ENCODE measurements at places on chromosomes 7 and 10.

- DNase-seq, result no peak
Observed at GRCh38 chr7:73359746-73360375, 31.9 kb downstream of the FKBP6 start.

GRCh38 chr10:121886997-121887622, 40.7 kb downstream of the ATE1 start:
- peak; percentile 32 for DNase-seq

GRCh38 chr10:78520737-78521430, 487.2 kb downstream of the RPS24 start:
- no peak for DNase-seq

DNA sequence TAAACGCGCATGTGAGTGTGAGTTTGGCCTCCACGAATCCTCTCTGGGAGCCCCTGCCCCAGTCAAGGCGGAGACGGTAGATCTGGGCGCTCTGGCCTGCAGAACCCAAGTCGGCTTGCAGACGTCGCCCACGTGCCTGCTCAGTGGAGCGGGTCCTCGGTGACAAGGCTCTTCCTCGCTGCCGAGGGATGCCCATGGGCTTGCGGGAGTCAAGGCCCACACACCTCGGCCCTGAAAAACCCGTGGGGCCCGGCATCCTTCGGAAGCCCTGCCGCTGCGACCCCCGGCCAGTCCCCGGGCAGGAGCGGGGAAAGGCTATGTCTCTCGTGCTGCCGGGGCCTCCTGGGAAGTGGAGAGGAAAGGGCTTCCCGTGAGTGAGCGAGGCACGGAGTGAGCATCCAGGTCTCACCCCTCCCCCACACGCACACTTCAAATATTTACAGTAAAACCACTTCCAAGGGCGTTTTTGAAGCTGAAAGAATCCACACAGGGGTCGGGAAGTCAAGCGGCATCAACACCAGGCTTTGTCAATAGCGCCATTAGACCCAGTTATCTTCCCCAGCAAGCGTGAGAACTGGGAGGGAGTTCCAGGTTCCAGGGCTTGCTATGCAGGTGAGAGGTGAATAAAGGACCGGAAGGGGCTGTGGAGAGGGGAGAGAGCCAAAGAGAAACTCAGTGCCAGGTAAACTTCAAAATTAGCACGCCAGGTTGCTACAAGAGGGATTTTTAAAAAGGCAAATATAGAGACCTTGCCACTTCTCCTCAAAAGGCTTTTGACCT, 1.1 kb upstream of the MNX1 start:
- DNase-seq, result no peak

DNA sequence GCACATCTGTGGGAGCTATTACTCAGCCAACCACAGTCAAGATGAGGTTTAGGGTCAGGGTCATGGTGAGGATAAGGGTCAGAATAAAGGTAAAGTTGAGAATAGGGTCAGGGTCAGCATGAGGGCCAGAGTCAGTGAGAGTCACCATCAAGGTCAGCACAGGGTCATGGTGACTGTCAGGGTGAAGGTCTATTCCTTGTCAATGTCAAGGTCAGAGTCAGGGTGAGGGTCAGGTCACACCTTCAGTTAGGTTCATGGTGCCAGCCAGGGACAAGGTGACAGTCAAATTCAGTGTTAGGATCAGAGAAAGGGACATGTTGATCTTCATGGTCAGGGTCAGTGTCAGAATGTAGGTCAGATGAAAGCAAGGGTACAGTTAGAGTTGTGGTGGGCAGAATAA, 14.1 kb downstream of the MRPS24 start:
- no peak for DNase-seq

DNA sequence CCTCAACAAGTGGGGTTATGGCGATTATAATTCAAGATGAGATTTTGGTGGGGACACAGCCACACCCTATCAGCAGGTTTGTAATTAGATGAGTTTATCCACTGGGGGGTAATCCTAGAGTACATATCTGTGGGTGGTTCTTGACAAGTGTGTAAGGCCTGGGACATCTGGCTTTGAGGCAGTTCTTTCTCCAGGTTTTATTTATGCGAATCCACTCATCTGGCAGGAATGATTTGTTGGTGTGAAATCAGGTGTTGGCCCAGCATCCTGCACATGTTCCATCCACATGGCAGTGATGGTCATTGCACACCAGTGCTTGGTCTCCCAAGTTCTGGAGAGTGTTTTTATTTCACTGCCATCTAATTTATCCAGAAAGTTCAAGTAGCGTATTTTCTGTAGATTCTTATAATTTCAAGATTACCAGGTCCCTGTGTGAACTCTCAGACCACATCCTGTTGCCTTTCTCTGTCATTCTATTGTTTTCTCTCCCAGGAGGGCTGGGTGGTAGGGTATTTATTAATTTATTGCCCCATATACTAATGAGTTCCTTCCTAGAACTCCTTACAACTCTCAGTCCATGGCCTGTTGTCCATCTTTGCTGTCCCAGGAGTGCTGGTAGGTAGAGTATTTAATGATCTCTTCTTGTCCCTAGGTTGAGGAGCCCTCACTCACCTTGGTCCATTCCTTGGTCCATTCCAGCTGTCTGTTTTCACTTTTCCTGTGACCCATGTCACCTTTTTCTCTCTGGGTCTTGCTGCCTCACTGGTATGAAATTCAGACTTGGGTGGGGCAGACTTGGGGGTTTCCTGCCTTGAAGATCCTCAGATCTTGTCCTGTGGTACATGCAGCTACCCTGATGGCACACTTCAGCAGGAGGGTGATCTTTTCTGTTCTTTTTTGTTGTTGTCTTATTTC, 10.4 kb downstream of the RALA start:
- no peak for DNase-seq

GRCh38 chr10:75944061-75944460, 512.6 kb downstream of the LRMDA start:
- no peak for DNase-seq

DNA sequence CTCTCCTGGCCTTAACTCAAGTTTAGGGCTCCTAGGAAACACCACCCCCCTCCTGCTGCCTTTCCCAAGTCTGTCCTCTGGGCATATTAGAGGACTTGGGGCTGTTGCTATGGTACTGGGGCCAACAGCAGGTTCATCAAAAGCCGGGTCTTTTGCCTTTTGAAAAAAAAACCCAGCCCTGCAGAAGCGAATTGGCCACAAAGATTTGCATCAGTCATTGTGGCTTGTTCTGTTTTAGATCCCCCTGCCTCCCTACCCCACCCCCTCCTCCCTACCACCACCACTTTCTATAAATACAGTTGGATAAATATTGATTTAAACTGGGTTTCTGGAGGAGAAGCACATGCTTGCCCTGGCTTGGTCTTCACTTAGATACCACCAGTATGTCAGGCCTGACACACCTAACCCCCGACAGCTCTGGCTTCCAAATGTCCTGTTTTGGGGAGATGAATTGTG, 7.0 kb downstream of the MXI1 start:
- DNase-seq, result no peak

DNA sequence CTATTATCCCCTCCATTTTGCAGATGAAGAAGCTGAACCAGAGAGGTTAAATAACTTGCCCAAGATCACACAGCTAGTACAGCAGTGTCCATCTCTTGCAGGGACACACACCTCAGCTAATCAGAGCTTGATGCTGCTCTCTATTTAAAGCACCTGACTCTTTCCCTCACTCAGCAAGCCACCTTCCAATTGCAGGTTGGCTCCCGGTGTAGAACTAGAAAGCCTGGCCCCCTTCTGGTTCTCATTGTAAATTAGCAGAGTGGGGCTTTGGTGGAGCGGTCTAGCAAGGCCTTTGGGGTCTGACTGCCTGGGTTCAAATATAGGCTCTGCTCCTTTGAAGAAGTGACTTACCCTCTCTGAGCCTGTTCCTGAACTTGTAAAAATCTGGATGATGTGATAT, 176.4 kb downstream of the NEURL1 start:
- no peak for DNase-seq

DNA sequence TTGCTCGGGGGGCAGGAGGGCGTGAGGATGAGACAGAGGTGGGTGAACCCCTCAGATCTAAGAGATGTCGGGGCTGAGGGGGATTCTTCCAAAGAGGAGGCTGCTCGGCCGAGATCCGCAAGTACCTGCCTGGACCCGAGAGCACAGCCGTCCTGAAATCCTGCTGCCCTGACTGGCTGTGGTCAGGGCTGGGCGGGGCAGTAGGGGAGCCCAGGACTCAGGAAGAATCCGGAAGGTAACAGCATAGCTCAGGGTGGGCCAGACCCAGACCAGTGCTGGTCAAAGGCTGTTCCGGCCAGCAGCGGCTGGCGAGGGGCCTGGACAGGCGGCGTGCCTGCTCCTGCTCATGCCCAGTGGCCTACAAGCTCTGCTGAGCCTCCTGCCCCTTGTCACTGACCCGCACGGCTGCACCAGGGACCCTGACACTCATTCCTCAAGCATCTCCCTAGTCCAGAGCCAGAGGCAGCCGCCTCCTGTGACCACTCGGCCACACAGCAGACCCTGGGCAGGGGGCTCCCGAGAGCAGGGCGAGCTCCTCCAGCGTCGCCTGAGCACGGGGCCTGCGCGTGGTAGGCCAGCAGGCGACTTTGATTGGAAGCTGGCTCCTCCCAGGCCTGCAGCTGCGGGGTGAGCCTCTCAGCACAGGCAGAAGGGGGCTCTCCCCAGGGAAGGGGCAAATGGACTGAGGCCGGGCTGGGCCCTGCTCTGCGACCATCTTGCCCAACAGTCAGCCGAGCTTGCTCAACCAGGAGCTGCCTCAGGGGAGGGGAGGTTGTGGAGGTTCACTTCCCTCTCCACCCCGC, 3.1 kb upstream of the ADAP1 start:
- no peak for DNase-seq

DNA sequence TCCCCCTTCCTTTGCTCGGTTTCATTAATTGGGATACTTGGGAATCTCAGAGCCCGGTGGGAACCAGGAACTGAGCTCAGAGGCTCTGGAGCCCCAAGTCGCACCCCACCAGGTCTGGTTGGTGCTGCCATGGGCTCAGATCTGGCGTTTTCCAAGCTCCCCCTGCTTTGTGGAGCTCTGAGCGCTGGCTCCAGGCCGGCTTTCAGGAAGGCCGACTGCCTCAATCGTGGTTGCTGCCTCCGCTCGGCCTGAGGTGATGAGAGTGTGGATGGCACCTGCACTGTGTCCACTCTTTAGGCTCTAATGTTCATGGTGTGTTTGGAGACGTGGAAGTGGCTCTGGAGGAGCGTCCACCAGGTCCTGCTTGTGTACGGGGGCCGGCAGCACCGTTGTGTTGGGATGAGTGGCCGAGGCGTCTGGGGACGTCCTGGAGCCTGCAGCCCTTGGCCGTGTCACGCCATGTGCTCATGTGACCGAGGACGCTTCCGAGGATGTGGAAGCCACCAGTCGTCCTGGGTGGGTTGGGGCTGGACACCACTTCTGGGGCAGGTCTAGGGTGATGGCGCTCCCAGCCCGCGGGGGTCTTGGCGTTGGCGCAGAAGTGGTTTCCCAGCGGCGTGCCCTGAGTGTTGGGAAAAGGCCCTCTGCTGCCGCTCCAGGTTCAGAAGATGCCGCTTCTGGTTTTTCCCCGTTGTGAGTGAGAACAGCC, 8.2 kb downstream of the INPP5A start:
- DNase-seq, result no peak

DNA sequence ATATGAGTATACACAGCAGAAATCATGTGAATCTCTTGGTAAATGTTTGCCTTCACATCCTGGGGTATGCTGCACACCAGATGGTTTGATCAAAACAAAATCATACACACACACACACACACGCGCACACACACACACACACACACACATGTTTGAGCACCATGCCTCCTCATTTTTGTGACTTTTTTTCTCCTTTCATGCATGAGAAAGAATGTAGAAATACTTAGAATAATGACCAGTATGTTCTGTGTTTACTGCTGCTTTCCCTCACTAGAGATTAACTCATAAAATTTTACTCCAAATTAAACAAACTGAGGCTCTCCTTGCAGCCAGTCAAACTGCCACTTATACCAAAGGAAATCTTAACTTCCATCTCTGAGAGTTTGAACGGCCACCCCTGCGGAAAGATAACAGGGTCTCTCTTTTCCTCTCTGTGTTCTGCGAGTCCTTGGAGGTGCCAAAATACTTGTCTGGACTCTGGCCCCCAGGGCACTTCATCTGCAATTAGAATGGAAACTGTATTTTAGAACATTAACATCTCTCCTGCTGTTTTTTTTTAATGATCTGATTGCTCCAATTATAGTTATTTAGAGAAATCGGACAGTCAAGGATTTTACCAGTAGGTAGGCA, 320.8 kb upstream of the NFE2L3 start:
- no peak for DNase-seq

DNA sequence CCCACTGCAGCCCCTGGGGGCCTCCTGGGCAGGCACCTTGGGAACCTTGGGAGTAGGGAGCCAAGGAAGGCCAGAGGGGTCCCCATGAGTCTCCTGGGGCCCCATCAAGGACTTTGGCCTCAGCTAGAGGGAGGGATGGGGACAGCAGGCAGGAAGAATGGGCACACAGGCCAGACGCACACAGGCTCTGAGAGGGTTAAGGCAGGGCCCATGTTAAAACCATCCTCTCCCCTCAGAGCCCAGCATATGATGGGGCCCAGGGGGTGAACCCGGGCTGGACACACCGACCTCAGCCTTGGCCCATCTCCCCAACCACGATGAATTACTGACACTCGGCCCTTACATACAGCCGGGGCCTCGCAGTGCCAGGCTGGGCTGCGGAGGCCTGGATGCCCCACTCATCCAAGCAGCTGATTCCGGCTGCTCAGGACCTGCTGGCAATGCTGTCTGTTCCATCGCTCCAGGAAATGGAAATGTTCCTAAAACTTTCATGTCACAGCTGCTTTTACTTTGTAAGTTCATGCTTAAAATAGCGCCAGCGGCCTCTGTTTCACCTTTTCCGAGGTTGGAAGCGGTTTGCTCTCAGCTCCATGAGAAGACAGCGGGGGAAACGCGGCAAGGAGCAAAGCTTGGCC, 17.3 kb upstream of the INPP5A start:
- DNase-seq, result peak; percentile 23

- DNase-seq, result no peak
Observed at GRCh38 chr7:18419456-18419855, 76.1 kb upstream of the HDAC9 start.

- DNase-seq, result no peak
Observed at GRCh38 chr7:120714945-120715344, 143.0 kb downstream of the TSPAN12 start.

GRCh38 chr10:19788075-19788686, 28.1 kb upstream of the PLXDC2 start:
- no peak for DNase-seq

DNA sequence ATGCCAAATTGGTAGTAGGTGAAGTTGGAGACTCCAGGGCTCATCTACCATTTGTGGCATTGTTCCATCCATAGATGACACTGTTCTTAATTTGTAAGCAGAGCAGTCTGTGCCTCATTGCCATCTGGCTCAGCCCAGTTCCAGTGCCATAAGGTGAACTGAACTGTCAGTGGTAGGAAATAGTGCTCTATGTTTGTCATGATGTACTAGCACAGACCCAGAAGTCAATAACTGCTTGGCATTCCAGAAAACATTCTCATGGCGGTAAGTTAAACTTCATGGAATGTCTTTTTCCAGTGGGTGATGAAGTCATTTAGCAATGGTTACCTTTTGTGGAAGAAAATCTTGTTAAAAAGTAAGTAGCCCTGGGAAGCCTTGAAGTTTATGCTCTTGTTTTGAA, 302.7 kb downstream of the SUGCT start:
- DNase-seq, result no peak

All from activated CD4-positive, CD25-positive, alpha-beta regulatory T cell treated with anti-CD3 and anti-CD28 coated beads, Interleukin-2, amount 50 U/mL, for 72 hours (primary cell).